H1 (cell line): ENCODE measurements at places on chromosomes 1 and 21. TPM values are rescaled to one million over a fixed set of nuclear protein-coding genes. Genes with fewer than 3 reads are reported as not detected.

The KRTAP10-2 gene
- 0.06 and 0.11 TPM in 2 replicates for polyA plus RNA-seq

The EPS8L3 gene
- not detected in 2 replicates for polyA plus RNA-seq

- no peak for DNase-seq
These were observed 58.3 kb upstream of the ACTRT2 start for GRCh38 chr1:2962946-2963345.

- DNase-seq = no peak
These were observed 59.5 kb upstream of the ENAH start for GRCh38 chr1:225712391-225712790.
